ENCODE measurements at places on chromosomes 4 and X.
A peak's percentile ranks its signal among the peaks of the same experiment; 100 is the strongest.

GRCh38 chr4:139050446-139050845 lies 34.9 kb downstream of the NOCT start:
- no peak for DNase-seq

DNA sequence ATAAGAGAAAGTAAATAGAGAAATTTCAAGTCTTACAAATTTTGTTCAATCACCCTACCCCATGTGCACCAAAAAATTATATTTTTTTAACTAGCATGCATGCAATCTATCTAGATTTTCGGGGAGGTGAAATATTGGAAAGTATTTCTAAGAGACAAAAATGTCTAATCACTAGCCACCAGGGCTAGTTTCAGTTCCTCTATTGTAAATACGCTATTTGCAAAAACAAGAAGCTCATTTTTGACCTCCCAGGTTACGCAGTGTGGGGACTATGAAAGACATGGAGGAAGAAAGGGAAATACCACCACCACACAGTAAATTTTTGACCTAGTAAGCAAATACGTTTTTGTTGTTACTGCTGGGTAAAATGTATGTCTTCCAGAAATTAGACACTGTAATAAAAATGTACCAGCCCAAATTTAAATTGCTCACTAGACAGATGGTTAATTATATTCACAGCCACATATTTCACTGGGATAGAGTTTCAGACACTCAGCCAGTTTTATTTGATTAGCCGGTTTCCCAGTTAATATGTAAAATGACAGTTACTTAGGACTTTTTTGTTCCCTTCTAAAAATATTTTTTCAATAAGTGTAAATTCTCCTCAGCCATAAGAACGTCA lies 2.2 kb downstream of the NEXMIF start:
- DNase-seq, result no peak

GRCh38 chr4:145230726-145231125 lies 50.3 kb upstream of the OTUD4 start:
- DNase-seq, result peak; percentile 49

GRCh38 chrX:265502-265901 lies 15.7 kb upstream of the PLCXD1 start:
- DNase-seq, result no peak

- DNase-seq, result no peak
These were observed 449 bp downstream of the CTPS2 start for GRCh38 chrX:16711893-16712547.

DNA sequence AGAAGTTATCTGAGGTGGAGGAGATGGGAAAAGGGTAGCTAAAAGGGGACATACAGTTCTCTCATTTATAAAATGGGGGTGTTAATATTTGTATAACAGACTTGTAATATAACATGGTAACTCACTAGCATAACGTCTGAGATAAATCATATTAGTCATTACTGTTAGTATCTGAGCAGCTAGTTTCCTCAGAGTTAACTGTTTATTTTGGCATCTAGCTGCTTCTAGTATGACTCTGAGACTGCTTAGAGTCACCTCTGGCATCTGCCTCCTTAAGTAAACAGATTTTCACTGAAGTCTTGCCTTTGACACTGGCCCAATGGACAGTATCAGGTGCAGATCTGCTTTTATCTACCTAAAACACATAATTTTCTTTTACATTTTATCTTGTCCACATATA lies 58.1 kb downstream of the SLC30A9 start:
- DNase-seq, result no peak

DNA sequence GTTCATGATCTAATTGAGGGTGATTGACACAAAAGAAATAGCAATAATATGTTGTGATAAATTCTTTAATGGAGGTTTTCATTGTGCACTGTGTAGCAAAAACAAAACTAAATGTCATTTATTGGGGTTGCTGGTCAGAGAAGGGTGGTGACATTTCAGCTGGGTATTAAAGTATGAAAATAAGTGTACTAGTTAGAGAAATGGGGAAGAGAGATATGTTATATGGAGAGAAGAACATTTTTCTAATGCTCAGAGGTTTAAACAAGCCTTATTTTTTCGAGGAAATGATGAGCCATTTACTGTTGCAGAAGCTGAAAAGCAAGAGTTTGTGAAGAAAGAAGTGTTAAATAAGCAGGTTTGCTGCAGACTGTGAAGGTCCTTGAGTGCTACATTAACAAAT lies 142.7 kb upstream of the PAQR3 start:
- DNase-seq, result no peak

- no peak for DNase-seq
These were observed 5.9 kb upstream of the HAND2 start for GRCh38 chr4:173535957-173536356.

DNA sequence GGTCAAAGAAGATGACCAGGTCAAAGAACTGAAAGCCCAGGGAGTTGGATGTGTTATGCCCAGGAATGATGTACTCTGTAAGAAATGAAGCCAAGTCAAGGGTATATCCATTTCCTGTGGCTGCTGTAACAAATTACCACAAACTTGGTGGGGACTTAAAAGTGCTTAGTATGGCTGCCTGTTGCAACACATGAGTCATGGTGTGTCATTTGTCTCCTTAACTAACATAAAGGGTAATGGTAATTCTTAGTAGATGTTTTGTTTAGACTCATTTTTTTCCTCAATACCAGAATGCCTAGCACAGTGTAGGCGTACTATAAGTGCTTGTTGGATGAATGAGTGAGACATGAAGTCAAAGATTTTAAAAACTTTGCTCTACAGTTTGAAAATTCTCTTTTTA lies 45.7 kb downstream of the SYTL5 start:
- DNase-seq, result peak; percentile 27

GRCh38 chr4:154877110-154877760 lies 96.2 kb downstream of the RBM46 start:
- DNase-seq, result no peak

DNA sequence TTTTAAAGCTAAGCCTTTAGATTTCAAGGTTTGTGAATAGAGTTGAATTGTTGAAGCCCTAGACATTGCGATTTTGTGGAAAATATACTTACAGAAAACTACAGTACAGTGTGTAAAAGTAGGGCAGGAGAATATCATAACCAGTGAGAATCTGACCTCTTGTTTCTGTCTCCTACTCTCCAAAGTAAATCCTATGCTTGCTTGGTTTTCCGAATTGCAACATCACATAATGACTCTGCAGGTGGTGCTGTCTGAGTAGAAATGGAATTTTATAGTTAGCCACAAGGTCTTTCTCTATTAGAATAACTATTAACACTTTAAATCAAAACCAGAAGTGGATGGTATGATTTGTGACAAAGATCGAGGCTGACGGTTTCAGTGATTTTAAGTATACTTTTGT lies 505.6 kb downstream of the RAPGEF2 start:
- DNase-seq, result no peak

DNA sequence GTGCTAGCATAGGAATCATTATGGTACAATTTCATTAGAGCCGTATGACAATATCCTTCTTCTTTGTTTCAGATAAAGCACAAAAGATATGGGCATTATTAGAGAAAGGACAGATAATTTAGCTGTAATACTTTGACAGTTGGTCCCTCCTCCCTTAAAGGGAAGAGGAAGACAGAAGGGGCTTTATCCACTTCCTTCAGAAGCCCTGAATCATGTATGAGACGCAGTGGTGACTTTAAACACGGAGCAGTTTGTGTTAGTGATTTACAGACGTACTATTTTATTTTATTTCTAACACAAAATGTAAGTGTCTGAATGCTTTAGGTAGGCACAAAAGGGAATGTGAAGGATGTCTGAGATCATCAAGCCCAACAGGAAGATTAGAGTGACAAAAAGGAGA lies 467.7 kb downstream of the IL15 start:
- no peak for DNase-seq

DNA sequence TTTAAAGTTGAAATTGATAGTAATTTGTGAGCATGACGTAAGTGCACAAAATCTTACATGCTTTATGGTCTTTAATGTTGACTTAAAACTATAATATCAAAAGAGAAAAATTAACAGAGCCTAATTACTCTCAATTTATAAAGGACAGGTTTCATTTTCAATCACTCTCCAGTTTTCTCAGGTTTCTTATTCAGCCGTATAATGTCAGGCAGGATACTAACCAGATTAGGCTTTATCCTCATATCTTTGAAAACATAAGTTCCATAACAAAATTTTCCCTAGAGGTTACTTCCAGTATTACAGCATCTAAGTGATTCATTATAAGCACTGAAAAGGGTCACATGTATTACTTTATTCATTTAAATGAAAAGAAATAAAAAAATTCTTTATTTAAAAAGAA lies 492.1 kb downstream of the PACRGL start:
- no peak for DNase-seq

DNA sequence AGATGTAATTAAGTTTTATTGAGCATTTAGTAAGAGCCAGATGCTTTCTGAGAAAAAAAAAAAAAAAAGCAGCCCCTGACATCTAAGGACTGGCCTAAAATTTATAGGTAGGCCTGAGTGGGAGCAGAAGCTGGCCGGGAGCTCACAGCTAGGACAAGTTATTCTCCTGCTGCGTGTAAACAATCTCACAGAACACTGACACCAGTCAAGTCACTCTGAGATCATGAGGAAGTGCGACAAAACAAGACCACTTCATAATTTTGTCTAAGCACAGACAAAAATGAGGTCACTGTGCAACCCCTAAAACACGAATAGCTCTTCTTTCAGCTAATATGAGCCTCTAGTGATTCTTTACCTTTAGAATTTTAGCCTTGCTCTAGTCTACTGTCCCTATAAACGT lies 15.3 kb upstream of the NSUN7 start:
- no peak for DNase-seq

DNA sequence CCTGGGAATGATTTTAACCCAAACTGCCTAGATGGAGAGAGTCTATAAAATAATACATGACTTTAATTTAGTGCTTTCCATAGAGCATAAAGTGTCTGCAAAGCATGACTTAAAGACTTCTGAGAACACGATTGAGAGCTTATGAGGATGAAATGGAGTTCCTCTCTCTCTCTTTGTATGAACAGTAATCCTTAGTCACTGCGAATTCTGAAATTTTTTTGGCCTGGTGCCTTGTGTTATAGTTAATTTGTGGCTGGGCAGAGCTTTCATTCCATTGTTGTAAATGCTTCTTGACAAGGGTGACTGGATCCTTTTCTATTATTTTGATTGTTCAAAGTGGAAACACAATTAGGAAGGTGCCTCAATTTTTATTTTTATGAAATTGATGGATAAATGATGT lies 179.5 kb downstream of the CEP135 start:
- no peak for DNase-seq

- no peak for DNase-seq
These were observed 1.3 kb upstream of the ITM2A start for GRCh38 chrX:79368441-79368840.

DNA sequence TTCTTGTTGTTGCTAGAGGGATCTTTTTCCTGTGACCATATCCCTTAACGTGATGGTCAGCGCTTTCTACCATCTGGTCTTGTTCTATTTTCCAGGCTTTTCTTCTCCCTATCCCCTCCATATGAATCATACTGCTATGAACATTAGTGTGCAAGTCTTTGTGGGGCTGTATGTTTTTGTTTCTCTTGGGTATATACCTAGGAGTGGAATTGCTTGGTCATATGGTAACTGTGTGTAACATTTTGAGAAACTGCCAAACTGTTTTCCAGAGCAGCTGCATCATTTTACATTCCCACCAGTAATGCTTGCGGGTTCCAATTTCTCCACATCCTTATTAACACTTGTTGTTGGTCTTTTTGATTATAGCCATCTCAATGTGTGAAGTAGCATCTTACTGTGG lies 121.4 kb downstream of the SPRY1 start:
- DNase-seq, result no peak

DNA sequence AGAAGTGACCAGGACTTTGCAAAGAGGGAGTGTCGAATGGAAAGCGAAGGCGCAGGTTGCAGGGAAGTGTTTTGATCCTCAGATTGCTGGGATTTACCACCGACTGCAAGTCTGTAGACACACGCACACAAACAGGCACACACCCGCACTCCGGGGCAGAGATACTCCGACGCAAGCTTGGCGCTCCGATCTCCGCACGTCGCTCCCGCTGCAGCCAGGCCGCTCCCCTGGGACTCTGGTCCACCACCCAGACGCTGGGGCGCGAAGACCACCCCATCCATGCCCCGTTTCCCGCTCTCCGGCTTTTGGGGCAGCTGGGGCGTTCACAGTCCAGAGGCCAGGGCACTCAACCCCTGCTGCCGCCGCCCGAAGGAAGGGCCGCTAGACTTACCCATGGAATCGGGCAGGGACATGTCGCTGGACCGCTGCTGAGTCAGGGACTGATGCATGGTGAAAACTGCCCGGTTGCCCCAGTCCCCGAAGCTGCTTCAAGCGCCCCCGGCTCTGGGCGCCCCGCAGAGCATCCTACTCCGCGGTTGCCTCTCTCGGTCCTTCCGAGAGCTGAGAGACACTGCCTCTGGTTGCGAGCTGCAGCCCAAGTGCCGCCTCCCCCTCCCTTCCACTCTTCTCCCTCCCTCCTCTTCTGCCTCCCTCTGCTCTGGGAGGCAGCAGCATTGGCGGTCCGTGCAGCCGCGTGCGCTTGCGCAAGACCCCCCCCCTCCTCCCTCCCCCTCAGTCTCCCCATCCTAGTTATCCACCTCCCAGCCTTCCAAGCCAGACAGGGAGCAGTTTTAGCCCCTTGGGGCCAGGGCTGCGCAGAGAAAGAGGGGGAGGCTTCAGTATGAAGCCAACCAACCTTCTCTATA lies at the start of gene TMEM255A:
Gene TMEM255A (minus strand): TSS at position 601 of the 866 bp plus-strand sequence. CDS start 152 bp downstream, at position 449.
- no peak for DNase-seq

GRCh38 chrX:69138118-69138390 lies 27.2 kb downstream of the PJA1 start:
- no peak for DNase-seq

GRCh38 chrX:154372612-154373022 lies 1.8 kb downstream of the FLNA start:
- no peak for DNase-seq

DNA sequence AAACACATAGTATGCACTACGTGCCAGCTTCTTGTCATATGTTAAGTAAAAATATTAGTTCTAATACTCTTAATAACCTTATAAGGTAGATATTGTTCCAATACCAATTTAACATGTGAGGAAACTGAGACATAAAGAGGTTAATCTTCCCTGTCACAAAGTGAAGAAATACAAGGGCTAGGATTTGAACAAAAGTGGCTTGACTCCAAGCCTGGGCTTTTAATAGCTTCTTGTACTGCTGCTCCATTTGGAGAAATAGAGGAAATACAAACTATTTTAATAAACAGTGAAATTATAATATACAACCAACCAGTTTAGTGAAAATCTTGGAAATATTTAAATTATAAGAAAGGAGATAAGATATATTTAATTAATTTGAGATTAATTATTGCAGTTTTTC lies 33.2 kb downstream of the TLL1 start:
- DNase-seq, result no peak

- peak; percentile 81 for DNase-seq
These were observed 356.5 kb downstream of the PDGFC start for GRCh38 chr4:156615066-156615531.

DNA sequence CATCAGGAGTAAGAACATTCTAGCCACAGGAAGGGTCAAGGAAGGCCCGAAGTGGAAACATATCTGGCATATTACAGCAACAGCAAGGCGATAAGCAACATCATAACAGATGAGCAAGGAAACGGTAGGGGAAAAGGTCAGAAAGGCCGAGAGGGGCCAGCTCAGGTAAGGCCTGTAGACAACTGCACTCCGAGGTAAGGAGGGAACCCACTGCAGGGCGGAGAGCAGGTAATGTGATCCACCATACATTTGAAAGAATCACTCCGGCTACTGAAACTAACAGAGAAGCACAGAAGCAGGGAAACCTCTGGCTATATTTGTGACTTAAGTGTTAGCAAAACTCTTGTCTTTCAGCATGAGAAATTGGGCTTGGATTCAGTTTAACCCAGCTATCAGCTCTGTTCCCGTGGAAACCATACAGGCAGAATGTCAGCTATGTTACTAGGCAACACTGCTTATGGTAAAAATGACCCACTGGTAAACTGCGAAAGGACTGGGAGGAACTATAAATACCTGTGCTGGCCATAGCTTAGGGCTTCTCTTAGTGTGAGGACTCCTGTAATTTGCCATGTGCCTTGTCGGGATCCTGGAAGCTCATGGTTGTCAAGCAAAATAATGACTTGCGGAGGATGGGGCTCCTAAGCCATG lies 31.0 kb downstream of the FRYL start:
- no peak for DNase-seq
